ENCODE measurements at places on chromosomes 7 and 10. TPM values are rescaled to one million over a fixed set of nuclear protein-coding genes. Genes with fewer than 3 reads are reported as not detected.
A peak's percentile ranks its signal among the peaks of the same experiment; 100 is the strongest.

- H3K4me3 ChIP-seq, result no peak overlapping the region
- no peaks in the 10 kb centered on the region for H3K27me3 ChIP-seq
- H3K36me3 ChIP-seq, result no peaks in the 10 kb centered on the region
- no peaks in the 10 kb centered on the region for H3K4me1 ChIP-seq
- DNase-seq, result no peak
These were observed 152.4 kb upstream of the ADCY1 start for GRCh38 chr7:45421806-45422205.

The WNT8B gene
- not detected for total RNA-seq

- H3K27me3 ChIP-seq, result no peaks in the 10 kb centered on the region
- no peak overlapping the region for H3K27ac ChIP-seq
- H3K36me3 ChIP-seq, result peaks cover 6% of the 10 kb centered on the region
- peaks cover 30% of the 10 kb centered on the region for H3K4me1 ChIP-seq
These were observed 73.0 kb downstream of the CTBP2 start for GRCh38 chr10:125087191-125087896.

DNA sequence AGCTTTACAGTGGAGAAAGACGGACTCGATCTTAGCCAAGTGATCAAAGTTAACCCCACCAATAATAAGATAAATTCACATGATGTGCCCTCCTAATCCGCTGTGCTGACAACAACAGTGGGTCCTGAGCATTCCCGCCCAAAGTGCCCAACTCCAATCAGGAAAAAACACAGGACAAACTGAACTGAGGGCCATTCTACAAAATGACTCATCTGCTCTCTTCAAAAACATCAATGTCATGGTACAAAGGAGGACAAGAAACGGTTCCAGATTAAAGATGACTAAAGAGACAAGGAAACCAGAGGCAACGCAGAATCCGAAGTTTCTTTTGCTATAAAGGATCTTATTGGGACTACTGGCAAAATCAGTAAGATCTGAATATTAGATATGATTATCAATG, 79.4 kb downstream of the CTBP2 start:
- no peak overlapping the region for H3K27ac ChIP-seq
- no peak for DNase-seq
- H3K4me1 ChIP-seq, result peaks cover 30% of the 10 kb centered on the region

The ADRA2A gene
- 1.5 TPM for total RNA-seq

DNA sequence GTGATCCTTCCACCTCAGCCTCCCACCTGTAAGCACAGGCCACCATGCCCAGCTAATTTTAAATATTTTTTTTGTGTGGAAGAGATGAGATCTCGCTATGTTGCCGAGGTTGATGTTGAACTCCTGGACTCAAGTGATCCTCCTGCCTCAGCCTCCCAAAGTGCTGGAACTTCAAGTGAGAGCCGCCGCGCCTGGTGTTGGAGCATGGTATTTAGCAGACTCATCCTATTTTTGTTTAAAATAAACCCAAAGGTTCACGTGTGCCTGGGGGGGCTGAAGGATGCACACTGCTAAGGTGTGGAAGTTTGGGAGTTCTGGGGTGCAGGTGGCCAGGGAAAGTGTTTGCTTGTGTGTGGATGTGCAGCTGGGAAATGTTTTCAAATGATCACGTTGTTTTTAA, 18.1 kb downstream of the PDGFA start:
- H3K4me1 ChIP-seq, result no peaks in the 10 kb centered on the region
- no peaks in the 10 kb centered on the region for H3K27me3 ChIP-seq
- peaks cover 28% of the 10 kb centered on the region for H3K36me3 ChIP-seq
- H3K4me3 ChIP-seq, result no peak overlapping the region
- H3K27ac ChIP-seq, result no peak overlapping the region
- no peak for DNase-seq

GRCh38 chr10:97406064-97406463, 4.9 kb upstream of the RRP12 start:
- no peaks in the 10 kb centered on the region for H3K27me3 ChIP-seq
- peaks cover 3% of the 10 kb centered on the region for H3K4me1 ChIP-seq
- H3K4me3 ChIP-seq, result no peak overlapping the region
- DNase-seq, result no peak
- no peaks in the 10 kb centered on the region for H3K36me3 ChIP-seq

The LRIT2 gene
- not detected for total RNA-seq

- no peak overlapping the region for H3K4me3 ChIP-seq
- DNase-seq, result no peak
- no peaks in the 10 kb centered on the region for H3K27me3 ChIP-seq
- no peak overlapping the region for H3K27ac ChIP-seq
These were observed 3.2 kb downstream of the MMS19 start for GRCh38 chr10:97494863-97495506.

The ARMC3 gene
- 0.23 TPM for total RNA-seq

GRCh38 chr10:77524281-77524711, 113.3 kb downstream of the KCNMA1 start:
- peak overlapping the region; percentile 35 for H3K27ac ChIP-seq
- no peaks in the 10 kb centered on the region for H3K27me3 ChIP-seq
- H3K36me3 ChIP-seq, result no peaks in the 10 kb centered on the region
- H3K4me3 ChIP-seq, result peak overlapping the region; percentile 2

The KIAA1549 gene
- 11.1 TPM for total RNA-seq

GRCh38 chr7:36468370-36469101, 78.9 kb downstream of the ANLN start:
- H3K4me1 ChIP-seq, result no peaks in the 10 kb centered on the region
- no peak overlapping the region for H3K27ac ChIP-seq
- no peaks in the 10 kb centered on the region for H3K36me3 ChIP-seq
- no peak for DNase-seq
- peaks cover 1% of the 10 kb centered on the region for H3K27me3 ChIP-seq

- no peak overlapping the region for H3K27ac ChIP-seq
- no peaks in the 10 kb centered on the region for H3K36me3 ChIP-seq
- no peak for DNase-seq
- peaks cover 4% of the 10 kb centered on the region for H3K4me1 ChIP-seq
These were observed 523.1 kb downstream of the LRMDA start for GRCh38 chr10:75954486-75954885.

The SERPINE1 gene
- total RNA-seq, result 1,303 TPM

GRCh38 chr10:12348870-12349628, at the start of gene CAMK1D:
Gene CAMK1D (plus strand): TSS chr10:12349547.
- H3K27ac ChIP-seq, result peak within 1 kb of the TSS; percentile 64
- no peaks in the 10 kb centered on the region for H3K36me3 ChIP-seq
- H3K4me3 ChIP-seq, result peak within 1 kb of the TSS; percentile 96
- peaks cover 2% of the 10 kb centered on the region for H3K27me3 ChIP-seq
- H3K4me1 ChIP-seq, result peaks cover 19% of the 10 kb centered on the region
- peak; percentile 61 for DNase-seq

DNA sequence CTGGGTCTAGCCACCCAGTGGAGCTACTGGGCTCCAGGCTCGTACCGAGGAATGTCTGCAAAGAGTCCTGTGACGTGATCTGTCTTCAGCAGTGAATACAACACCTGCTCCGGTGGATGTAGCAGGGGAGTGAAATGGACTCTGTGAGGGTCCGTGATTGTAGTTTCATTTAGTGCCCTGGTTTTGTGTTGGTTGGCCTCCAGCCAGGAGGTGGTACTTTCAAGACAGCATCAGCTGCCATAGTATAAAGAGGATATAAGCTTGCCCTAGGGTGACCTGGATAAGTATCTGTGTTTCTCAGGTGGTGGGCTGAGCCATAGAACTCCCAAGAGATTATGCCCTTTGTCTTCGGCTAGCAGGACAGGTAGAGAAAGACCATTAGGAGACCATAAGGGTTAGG, 24.6 kb upstream of the WNT2 start:
- H3K27ac ChIP-seq, result no peak overlapping the region
- no peaks in the 10 kb centered on the region for H3K36me3 ChIP-seq
- no peak overlapping the region for H3K4me3 ChIP-seq

DNA sequence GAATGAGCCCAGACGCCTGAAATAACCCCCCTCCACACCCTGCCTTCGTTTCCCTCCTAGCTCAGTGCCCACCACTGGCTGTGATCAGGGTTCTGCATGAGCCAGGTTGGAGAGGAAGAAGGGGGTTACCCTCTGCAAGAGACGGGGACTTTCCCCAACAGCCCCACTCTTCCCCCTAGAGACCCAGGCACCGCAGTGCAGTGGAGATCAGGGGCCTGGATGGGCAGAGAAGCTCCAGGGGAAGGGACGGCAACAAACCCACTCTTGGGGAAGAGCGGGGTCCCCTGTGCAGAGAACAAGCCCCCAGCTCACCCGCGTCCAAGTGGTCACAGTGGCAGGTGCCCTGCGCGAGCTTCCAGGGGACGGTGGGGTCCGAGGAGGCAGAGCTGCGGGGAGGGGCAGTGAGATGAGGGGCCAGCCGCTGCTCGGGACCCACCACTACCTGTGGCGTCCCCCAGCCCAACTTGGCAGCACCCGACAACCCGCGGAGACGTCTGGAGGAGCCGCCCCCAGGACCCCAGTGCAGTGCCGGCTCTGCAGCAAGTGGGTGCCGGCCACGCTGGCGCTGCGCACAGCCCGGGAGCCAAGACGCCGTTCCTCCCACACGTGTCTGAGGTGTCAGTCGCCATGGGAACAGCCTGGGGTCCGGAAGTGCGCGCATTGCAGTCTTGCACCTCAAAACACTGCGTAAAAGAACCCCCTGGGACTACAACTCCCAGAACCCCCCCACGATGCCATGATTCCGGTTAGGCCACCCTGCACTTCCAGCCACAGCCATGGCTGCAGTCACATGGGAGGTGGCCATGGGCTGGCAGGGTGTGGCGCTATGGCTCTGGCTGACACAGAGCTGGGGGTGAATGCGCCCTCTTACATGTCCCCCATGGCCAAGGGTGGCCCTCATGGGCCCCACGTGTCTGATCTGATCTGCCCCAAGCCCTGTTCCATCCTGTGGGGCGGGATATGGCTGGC, 45.8 kb upstream of the WIPI2 start:
- H3K27ac ChIP-seq, result no peak overlapping the region
- H3K4me3 ChIP-seq, result no peak overlapping the region
- peak; percentile 18 for DNase-seq
- no peaks in the 10 kb centered on the region for H3K36me3 ChIP-seq

GRCh38 chr7:150828384-150828783, 23.9 kb upstream of the AOC1 start:
- no peak overlapping the region for H3K4me3 ChIP-seq
- H3K27me3 ChIP-seq, result no peaks in the 10 kb centered on the region
- H3K36me3 ChIP-seq, result no peaks in the 10 kb centered on the region
- H3K27ac ChIP-seq, result no peak overlapping the region
- H3K4me1 ChIP-seq, result no peaks in the 10 kb centered on the region
- DNase-seq, result no peak

The CUTC gene
- 11.6 TPM for total RNA-seq

DNA sequence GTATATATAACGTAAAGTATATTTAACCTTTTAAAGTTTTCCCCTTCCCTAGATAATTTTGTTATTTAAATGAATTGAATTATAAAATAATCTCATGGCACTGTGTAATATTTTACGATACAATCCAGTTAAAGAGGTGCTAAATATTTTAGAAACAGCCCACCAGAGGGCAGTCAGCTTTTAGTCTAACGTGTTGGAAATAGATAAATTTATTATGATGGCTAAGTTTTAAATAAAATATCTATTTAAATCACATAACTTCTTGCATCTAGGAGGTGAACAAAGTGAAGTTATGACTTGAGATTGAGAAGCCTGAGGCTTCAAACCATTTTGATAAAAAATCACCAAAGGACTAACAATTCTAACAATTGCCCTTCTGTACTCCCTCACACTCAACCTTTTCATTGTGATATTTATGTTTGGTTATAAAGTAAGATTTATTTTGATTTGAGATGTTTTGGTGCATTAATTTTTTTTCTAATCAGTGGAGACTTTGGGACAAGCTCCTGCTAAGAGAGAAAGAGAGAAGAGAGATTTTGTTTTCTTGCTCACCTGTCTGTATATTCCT, 171.5 kb upstream of the SP4 start:
- H3K4me3 ChIP-seq, result no peak overlapping the region
- peak; percentile 7 for DNase-seq
- H3K36me3 ChIP-seq, result no peaks in the 10 kb centered on the region
- no peaks in the 10 kb centered on the region for H3K4me1 ChIP-seq

- H3K4me3 ChIP-seq, result no peak overlapping the region
- H3K36me3 ChIP-seq, result no peaks in the 10 kb centered on the region
- H3K27me3 ChIP-seq, result no peaks in the 10 kb centered on the region
- H3K27ac ChIP-seq, result no peak overlapping the region
- DNase-seq, result peak; percentile 31
- H3K4me1 ChIP-seq, result peaks cover 4% of the 10 kb centered on the region
These were observed 188.5 kb upstream of the ANK3 start for GRCh38 chr10:60578217-60578616.

DNA sequence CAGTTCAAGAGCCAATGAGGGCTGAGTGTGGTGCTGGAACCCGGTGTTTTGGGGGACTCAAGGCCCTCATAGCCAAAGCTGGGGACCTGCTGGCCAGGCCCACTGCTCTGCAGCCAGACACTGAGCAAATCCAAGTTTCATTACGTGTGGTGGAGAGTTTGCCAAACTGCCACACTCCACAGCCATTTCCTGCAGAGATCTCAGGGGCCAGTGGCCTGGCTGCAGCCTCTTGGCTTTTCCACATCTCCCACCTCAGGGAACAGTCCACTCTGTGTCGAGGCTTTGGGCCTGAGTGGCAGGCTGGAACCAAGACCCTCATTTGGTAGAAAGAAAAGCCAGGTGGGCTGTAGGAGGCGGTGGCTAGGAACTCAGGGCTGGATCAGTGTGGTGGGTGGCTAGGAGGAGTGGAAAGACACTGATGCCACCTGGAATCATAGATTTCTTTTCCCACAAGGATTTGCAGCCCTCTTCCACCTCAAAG, 3.2 kb downstream of the HOXA11 start:
- no peak overlapping the region for H3K4me3 ChIP-seq
- peaks cover 7% of the 10 kb centered on the region for H3K4me1 ChIP-seq
- H3K27me3 ChIP-seq, result peaks cover 97% of the 10 kb centered on the region

DNA sequence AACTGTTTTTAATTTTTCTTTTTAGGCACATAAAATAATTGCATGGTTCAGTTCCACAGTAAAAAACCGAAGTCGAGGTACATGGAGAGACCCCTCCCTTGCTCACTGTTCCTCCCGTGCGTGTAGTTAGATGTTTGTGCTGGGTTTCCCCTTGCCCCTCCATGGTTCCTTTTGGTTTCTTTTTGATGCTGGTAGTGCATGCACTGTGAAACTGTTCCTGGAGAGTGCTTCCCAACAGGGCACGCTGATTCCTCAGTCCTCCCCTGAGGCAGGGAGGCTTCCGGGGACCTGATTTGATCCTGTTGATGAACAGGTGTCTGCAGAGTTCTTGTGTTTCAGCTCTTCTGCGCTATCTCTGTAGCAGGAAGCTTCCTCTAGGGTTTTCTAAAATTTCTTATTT, 69.5 kb downstream of the ADCY1 start:
- no peaks in the 10 kb centered on the region for H3K36me3 ChIP-seq
- H3K4me3 ChIP-seq, result no peak overlapping the region

- no peak for DNase-seq
- no peaks in the 10 kb centered on the region for H3K36me3 ChIP-seq
- no peak overlapping the region for H3K4me3 ChIP-seq
- H3K27me3 ChIP-seq, result peaks cover 6% of the 10 kb centered on the region
- no peak overlapping the region for H3K27ac ChIP-seq
These were observed 340.3 kb downstream of the CXCL12 start for GRCh38 chr10:44044549-44044948.

The HMX3 gene
- not detected for total RNA-seq

The DGKB gene
- 0.24 TPM for total RNA-seq

DNA sequence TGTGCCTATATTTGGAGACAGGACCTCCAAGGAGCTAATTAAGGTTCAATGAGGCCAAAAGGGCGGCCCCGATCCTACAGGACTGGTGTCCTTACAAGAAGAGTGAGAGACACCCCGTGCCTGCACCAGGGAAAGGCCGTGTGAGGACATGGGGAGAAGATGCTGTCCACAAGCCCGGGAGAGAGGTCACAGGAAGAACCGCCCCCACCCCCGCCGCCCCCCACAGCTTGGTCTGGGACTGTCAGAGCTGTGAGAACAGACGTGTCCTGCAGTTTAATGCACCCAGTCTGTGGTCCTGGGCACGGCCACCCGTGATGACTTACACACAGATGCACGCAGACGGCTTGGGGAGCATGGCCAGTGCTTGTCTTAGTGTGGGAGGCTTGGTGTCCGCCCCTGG, 399.5 kb downstream of the DNAJB6 start:
- no peak for DNase-seq
- H3K27me3 ChIP-seq, result no peaks in the 10 kb centered on the region
- no peak overlapping the region for H3K27ac ChIP-seq
- H3K4me3 ChIP-seq, result no peak overlapping the region
- no peaks in the 10 kb centered on the region for H3K36me3 ChIP-seq

All from astrocyte (in vitro differentiated cells and primary cell).